Stimulated activated CD4-positive, alpha-beta T cell treated with anti-CD3 and anti-CD28 coated beads, Interleukin-1b, Interleukin-23, amount 100 ng/mL, for 1 hour (primary cell): ENCODE measurements at places on chromosomes 5 and 9.

- DNase-seq, result no peak
These were observed 18.6 kb upstream of the TARS1 start for GRCh38 chr5:33422191-33422590.

GRCh38 chr9:95264954-95265615 lies 52.4 kb downstream of the FANCC start:
- no peak for DNase-seq

- DNase-seq, result no peak
These were observed 5.7 kb downstream of the NFIB start for GRCh38 chr9:14307989-14308852.

DNA sequence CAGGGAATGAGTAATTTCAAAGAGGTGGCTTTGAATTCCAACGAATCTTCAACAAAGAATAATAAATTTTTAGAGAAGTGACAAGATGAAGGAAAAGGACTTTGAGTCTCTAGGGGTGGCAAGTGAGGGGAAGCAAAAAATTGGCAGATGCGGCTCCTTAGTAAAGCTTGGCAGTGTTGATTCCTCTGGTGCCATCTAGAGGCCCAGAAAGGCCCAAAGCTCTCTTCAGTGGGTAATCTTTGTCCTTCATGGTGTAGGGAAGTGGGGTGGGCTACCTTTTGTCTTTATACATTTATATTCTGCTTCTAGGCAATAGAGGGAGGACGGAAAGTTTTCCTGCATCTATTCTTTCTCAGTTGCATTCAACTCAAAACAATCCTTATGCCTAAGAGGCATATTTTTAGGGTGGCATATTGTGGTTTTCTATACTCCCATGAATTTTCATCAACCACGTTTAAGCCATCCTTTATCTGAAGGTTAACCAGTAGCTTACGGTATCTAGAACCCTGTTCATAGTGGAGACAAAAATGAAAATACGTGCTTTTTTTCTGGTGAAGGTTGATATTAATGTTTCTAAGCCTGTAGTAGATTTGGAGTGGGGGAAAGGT lies 17.5 kb upstream of the ROPN1L start:
- no peak for DNase-seq

GRCh38 chr9:129693741-129694140 lies 28.3 kb downstream of the PRRX2 start:
- DNase-seq, result no peak

GRCh38 chr5:59766427-59767210 lies 126.9 kb downstream of the PDE4D start:
- no peak for DNase-seq

- DNase-seq, result no peak
These were observed 63.7 kb upstream of the RICTOR start for GRCh38 chr5:39137819-39138451.

DNA sequence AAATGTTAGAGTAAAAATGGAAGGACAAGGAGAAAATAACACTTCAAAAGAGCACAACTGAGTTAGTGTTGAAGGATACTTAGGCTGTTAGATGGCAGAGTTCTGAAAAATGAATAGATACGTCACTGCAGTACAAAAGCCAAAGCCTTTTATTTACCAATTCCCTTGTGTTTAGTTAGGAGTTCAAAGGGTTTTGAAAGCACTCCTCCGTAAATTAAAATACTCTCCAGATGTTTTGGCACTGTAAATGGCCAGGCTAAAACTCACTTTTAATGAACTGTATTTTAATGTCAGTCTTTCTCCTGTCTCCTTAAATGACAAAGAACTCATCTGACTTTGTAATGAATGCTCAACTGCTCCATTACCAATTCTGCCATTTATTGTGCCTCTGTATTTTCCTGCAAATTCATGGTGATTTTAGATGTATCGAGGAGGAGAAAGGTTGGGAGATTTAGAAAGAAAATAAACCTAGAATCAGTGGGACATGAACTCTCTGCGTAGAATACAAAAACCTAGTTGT lies 1727.2 kb downstream of the MAT2B start:
- no peak for DNase-seq

- no peak for DNase-seq
These were observed 15.0 kb upstream of the RPS14 start for GRCh38 chr5:150464554-150465012.
